Thoracic aorta (tissue), 2 donors: ENCODE measurements at places on chromosomes 3 and 15. TPM values are rescaled to one million over a fixed set of nuclear protein-coding genes. Genes with fewer than 3 reads are reported as not detected.

DNA sequence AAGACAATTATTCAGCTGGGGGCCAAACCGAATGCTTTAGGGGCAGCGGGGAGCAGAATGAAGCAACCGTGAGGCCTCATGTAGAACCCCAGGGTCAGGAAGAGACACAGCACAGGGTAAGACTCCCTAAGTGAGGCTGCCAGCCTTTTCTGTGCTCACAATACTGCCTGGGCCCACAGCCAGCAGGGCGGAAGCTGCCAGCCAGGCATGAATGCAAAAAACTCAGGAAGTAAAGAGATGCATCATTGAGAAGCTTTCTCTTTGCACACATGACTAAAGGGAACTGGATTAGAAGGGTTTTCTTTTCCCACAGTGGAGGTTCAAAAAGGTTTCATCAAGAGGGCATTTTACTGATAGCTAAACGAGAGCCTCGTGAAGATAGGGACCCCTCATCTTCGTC, 33.3 kb downstream of the CA12 start:
- DNase-seq = no peak
- H3K4me3 ChIP-seq = no peak overlapping the region
- H3K36me3 ChIP-seq = no peaks in the 10 kb centered on the region
- H3K4me1 ChIP-seq = peaks cover 26% of the 10 kb centered on the region
- no peaks in the 10 kb centered on the region for H3K27me3 ChIP-seq
- no peak overlapping the region for H3K27ac ChIP-seq

- no peaks in the 10 kb centered on the region for H3K27me3 ChIP-seq
- H3K36me3 ChIP-seq = no peaks in the 10 kb centered on the region
- DNase-seq = no peak
- no peak overlapping the region for H3K4me3 ChIP-seq
Measured at GRCh38 chr3:59180006-59180405, 130.2 kb upstream of the CFAP20DC start.

GRCh38 chr3:144590854-144591253, 619.2 kb downstream of the DIPK2A start:
- DNase-seq = no peak
- H3K27me3 ChIP-seq = no peaks in the 10 kb centered on the region
- H3K36me3 ChIP-seq = no peaks in the 10 kb centered on the region
- H3K4me1 ChIP-seq = no peaks in the 10 kb centered on the region
- H3K27ac ChIP-seq = no peak overlapping the region

Gene GNB5
- total RNA-seq = 27.9 TPM

Gene GOLGA8R
- total RNA-seq = 11.9 TPM

Gene GRM7
- total RNA-seq = 3.9 TPM
